ENCODE measurements at places on chromosomes 2 and 18.

- DNase-seq, result peak; percentile 42
Observed at GRCh38 chr2:130391058-130391871, 35.4 kb downstream of the PTPN18 start.

- DNase-seq, result no peak
Observed at GRCh38 chr2:176182671-176183070, 5.8 kb upstream of the HOXD1 start.

DNA sequence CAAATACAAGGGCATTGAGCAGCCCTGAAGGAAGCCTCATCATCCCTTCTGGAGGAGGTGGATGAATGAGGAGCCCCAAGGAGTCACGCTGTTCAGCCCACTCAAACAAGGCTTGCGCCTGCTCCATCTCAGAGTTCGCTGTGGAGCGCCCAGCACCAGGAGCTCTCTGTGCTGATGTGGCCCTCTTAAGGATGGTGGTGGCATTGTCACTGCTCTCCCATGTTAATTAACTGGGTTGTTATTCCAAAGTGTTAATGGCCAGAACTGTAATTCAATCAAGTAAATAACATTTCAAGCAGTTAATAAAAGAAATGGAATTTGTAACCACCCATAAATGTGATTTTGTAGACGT lies 726.0 kb upstream of the RAB6C start:
- DNase-seq, result no peak

- no peak for DNase-seq
Observed at GRCh38 chr2:149612122-149612521, 24.5 kb upstream of the MMADHC start.

DNA sequence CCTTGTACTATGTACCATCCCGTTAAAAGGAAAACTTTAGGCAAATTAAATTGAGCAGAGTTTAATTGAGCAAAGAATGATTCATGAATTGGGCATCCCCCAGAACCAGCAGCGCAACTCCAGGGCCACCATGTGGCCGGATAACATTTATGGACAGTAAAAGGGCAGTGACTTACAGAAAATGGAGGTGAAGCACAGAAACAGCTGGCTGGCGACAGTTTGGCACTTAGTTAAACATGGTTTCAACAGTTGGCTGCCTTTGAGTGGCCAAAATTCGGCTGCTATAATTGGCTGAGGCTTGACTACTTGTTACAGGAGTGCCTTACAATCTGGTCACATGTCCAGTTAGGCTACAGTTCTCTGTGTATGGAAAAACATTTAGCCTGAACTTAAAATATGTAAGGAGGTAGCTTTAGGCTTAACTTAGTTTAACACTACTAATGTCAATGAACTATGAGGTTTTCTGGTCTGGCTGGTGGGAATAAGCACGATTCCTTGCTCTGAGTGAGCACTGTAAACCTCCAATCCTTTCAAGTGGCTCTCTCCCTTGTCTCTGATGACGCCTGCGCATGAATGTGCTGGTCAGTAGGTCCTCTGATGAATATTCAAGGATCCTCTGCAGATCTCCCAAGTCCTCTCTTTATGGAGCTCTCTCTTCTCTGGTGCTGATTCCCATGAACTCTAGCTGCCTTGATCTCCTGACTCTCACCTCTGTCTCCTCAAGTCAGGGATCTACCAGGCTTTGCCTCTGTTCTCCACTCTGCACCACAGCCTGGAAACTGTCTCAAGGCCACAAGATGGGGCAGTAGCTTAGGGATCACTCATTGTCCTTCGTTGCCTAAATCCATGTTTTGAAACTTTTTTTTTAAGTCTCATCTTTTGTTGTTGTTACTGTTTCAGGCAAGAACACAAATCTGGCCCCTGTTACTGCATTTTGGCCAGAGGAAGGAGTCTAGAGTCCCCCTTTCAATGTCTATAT lies 24.4 kb upstream of the RAB31 start:
- DNase-seq, result no peak

GRCh38 chr2:161424891-161425727 lies 9.0 kb downstream of the TBR1 start:
- no peak for DNase-seq

DNA sequence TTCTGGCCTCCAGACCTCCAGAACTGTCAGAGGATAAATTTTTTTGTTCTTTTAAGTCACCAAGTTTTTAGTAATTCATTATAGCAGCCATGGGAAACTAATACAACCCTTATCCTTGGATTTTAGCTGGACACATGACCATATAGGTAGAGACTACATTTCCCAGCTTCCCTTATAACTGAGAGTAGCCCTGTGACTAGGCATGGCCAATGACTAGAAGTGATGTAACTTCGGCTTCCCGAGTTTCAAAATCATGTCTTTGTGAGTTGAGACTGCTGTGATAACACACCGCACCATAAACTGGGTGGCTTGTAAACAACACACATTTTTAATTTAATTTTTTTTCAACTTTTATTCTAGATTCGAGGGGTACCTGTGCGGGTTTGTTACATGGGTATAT lies 134.0 kb upstream of the SERTAD2 start:
- no peak for DNase-seq

GRCh38 chr2:121778741-121779487 lies 23.5 kb downstream of the TSN start:
- DNase-seq, result no peak

DNA sequence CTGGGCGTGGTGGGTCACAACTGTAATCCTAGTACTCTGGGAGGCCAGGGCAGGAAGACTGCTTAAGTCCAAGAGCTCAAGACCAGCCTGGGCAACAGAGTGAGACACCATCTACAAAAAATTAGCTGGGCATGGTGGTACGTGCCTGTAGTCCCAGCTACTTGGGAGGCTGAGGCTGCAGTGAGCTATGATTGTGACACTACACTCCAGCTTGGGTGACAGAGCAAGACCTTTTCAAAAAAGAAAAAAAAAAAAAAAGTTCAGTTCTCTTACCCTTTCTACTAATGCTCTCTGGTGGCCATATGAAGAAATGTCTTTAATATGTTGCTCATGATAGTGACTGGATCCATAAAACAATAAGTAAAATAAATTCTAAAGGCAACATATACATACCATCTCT lies 14.9 kb downstream of the TYW5 start:
- no peak for DNase-seq

DNA sequence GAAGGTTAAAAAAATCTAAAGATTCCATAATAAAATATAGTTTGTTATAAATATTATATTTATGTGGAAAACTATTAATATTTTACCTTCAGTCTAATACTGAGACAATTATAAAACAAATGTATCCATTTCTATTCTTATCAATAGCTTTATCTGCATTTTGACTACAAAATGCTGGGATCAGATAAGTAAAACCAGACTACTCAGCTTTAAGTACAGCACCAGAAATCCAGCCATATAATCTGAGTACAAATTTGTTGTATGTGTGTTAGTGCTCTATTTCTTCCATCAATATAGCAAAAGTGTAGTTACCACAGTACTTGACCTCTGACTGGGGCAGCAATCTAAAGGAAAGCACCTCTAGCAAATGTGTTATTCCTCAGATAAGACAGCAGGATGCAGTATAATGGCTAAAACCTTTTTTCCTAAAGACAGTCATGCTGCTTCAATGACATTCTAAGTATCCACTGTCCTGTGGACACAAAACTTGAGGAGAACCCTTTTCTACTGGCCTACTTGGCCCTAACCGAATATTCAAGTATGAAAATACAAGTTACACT lies 68.1 kb downstream of the OLA1 start:
- no peak for DNase-seq

DNA sequence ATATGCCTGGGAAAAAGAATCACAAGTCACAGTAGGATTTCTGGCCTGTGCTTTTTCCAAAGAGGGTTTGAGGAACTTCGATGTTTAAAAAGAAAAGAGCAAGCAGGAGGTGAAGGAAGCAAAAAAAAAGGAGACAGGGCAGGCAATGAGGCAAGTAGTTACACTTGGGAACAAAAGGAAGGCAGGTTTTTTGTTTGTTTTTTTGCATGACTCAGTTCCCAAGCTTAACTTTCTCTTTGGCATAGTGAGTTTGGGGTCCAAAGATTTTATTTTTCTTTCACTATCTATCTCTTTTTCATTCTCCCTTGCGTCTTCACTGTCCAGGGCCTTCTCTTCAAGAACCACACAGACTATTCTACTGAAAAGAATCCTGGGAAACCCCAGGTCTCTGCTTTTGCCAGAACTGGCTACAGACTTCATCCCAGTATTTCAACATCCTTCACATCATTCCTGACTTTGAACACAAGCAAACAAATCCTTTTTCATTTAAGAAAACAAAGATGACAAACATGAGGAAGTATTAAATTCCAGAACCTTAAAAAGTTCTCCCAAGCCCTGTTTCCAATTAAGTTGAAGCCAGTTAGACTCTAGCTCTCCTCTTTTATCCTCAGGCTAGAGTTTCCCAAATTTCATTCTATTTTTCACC lies 210.7 kb upstream of the RND3 start:
- DNase-seq, result no peak

DNA sequence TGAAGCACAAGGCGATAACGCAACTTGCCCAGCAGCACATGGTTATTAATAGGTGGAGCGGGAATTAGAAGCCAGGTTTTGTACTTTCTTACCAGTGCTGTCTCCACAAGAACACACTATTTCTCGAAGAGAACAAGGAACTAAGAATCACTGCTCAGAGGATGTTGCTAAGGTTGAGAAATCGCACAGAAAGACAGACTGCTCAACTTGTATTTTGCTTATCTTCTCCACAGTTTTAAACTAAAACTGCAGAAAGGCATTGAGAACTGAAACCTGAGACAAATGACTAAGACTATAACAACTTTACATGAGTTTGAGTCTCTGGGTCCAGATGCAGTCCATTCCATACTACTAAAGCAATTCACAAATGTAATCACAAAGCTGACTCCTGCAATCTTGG lies 6.2 kb downstream of the PRKD3 start:
- no peak for DNase-seq

- no peak for DNase-seq
Observed at GRCh38 chr2:17912266-17912691, 33.8 kb downstream of the KCNS3 start.

DNA sequence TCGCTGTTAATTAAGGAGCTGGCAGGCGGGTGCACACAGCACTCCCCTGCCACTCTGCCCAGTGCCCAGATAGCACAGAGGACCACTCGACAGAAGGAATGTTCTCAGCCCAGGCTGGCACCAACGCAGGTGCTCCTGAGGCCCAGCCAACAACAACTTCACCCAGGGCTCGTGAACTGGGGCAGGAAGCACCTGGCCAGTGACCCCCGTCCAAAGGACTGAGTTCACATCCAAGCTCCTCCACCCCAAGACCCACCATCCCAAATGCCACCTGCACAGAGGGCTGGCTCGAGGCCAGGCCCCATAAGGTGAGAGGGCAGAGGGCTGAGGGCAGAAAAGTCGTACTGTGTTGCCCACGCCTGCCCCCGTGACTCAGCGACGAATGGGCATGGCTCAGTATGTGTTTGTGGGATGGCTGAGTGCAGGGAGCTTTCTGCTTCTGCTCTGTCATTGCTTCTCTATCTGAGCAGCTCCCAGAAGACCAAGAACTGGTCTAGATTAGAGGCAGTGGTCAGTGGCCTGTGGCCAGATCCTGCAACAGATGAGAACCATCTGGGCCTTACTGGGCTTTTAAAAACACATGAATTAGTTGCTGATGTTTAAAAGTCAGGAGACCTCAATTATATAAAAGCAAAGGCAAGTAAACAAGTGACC lies 68.4 kb downstream of the POLR1A start:
- DNase-seq, result peak; percentile 27

- no peak for DNase-seq
Observed at GRCh38 chr2:176123411-176124109, 1.0 kb downstream of the HOXD9 start.

DNA sequence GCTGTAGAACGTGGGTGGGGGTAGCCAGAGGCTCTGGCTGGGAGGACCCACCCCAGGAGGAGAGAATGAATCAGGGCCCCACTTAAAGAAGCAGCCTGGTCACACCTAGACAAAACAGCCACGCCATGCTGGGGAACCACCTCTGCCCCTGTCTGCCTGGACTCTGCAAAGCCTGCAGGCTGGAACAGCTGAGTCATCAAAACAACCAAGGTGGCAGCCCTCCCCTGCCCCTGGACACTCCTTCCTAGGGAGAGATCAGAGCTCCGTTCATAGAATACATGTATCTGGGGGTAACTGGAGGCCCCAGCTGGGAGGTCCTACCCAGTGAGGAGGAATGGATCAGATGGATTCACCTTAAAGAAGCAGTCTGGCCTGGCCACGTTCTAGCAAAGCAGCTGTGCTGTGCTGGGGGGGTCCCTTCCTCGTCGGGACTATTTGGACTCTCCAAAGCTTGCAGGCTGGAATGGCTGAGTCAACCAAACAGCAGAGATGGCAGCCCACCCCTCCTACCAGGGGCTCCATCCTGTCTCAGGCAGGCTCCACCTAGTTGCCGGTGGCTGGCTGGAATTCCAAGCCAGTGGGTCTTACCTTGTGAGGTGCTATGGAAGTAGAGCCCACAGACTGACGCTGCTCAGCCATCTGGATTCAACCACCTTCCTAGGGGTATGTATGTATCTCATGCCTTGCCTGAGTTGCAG lies 50.5 kb upstream of the NT5C1B start:
- DNase-seq, result no peak

GRCh38 chr2:78701546-78701945 lies 324.0 kb upstream of the REG3G start:
- DNase-seq, result no peak

DNA sequence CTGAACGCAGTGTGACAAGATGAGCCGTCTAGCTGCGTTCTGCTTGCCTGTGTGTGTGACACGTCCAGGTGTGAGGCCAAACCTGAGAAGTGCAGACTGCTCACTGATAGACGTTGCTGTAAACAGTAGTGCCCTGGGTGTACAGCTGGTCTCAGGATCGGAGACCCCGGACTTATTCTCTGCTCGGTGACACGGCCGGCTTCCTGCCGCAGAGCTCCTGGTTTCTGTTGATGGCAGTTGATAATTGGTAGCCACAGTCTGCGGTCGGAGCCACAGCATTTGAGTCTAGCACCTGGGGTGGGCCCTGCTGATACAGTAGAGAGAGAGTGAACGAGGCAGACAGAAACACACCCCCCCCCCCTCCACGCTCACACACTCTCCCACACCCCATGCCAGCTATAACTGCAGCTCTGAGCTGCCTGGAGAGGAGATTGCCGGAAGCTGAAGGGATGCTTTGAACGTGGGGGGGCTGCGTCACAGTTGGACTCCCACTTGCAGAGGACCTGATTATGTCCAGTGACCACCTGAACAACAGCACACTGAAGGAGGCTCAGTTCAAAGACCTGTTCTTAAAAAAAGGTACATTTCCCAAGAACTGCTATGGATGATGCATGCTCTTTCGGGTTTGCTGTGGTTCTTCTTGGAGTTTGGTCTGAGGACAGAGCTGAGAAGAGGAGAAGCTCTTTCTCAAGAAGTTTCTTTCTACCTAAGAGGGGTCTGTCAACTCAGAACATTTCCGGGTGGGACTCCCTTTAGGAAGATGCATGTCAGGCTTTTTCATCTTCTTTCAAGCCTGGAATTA lies 114.0 kb downstream of the FAM210A start:
- DNase-seq, result peak; percentile 71

DNA sequence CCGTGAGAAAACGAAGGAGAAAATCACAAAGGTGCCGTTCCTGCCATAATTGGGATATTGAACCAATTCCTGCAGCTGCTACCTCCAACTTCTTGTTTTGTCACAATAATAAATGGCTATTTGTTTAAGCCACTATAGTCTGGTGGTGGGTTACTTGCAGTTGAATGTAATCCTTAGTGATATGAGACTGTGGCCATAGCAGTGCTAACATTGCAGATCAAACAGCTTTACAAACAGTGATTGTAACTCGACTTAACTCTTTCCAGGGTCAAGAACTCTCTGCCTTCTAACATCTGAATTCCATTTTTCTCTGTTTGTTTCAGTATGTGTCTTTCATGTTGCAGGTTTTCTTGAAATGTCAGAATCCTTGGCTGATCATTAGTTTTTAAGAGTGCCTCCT lies 24.7 kb upstream of the HNRNPLL start:
- DNase-seq, result no peak
